Activated naive CD4-positive, alpha-beta T cell treated with Interleukin-2 at 50 U/mL for 16 hours (primary cell): ENCODE measurements at places on chromosomes 5 and 9.

DNA sequence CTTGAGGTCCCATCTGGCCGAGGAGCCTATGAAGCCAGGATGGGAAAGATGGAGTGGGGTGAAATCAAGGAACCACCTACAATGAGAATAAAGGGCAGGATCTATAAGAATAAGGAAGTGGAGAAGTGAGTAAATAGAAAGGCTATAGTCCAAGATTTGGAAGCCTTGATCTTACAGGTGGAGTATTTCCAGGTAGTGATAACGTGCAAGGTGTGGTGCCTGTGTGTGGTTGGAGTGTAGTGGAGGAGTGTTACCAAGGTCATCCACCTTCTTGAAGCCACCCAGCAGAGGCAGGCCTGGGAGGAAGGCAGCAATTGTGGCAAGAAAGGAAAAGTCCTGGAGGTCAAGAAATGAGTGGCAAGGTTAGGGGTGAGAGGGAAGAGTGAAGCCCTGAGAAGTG lies 72.9 kb downstream of the IQGAP2 start:
- DNase-seq = no peak

GRCh38 chr5:135497971-135498636 lies 37.7 kb downstream of the NEUROG1 start:
- DNase-seq = no peak

GRCh38 chr9:34452568-34452967 lies 5.8 kb downstream of the FAM219A start:
- no peak for DNase-seq

- DNase-seq = no peak
Measured at GRCh38 chr5:150575745-150576448, 64.6 kb upstream of the SYNPO start.

DNA sequence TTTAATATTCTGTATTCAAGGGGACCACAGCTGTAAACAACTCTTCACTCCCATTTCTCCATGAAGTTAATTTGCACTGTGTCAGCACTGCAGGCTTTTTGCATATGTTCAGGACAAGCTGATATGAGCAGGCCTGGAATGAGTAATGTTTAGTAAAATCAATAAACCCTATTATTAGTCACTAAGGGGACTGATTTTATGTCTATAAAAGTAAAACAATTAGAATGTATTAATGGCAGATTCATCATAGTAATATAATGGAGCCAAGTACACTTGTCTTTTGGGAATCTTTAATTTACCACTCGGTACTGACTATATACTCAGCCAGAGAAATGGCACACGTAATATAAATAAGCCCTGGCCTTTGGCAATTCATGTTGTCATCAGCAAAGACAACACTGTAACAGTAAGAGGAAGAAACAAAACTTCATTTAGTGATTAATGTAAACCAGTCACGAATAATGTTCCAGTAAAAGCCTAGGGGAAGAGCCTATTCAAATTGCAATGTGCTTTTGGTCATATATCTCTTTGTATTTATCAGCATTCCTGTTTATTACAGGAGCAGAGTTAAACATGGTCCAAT lies 111.6 kb downstream of the ZNF608 start:
- no peak for DNase-seq

DNA sequence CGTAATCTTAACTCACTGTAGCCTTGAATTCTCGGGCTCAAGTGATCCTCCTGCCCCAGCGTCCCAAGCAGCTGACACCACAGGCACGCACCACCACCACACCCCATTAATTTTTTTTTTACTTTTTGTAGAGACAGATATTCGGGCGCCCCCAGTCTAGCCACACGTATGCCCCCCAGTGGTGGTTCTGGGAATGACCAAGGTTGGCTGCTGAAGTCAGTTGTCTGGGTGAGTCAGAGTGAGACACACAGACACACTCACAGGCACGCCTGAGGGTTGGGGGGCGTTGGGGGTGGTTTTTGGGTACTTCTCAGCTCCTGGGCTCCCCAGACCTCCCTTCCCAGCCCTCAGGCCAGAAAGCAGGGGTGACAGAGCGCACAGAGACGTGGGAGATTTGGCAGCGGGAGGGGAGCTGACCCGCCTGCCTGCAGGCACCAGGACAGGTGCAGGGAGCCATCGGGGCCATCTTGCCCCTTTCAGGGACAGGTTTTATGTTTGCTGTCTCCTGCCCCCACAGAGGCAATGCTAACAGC lies 4.2 kb upstream of the ENTPD8 start:
- peak; percentile 89 for DNase-seq

- DNase-seq = no peak
Measured at GRCh38 chr5:78317515-78317914, 23.0 kb upstream of the AP3B1 start.

GRCh38 chr5:67541875-67542274 lies 345.3 kb upstream of the CD180 start:
- no peak for DNase-seq

GRCh38 chr5:77850536-77851175 lies 74.5 kb upstream of the TBCA start:
- DNase-seq = no peak

DNA sequence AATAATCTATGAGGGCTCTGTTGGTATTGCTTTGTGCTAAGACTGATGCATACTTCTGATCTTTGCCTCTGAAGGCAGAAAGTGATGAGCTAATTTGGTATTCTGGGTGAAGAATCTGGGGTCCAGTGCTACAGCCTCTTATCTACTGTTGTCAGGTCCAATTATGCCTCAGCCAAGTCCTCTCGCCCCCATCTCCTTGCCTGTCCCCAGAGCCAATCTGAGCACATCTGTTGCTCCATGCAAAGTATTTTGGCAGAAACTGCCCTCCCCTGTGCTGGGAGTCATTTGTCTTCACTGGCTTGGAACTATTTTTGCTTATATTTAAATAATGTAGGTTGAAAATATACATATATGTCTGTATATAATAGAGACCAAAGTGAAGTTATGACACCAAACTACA lies 23.4 kb downstream of the LSM11 start:
- no peak for DNase-seq

DNA sequence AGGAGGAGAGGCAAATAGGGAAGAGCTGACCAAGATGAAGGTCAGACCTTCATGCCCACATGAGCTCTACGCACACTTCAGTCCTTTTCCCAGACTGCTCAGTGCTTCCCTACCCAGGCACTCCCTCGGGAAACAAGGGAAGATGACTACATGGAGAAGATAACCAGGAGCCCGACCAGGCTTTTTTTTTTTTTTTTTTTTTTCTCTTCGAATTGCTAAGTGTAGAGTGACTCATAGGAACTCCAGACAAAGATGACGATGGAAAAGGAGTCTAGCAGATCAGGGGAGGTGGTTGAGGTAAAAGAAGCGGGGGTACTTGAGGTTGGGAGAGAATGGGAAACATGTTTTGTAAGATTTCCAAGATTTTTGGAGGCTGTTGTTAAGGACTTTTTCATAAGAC lies 526.1 kb downstream of the BNC2 start:
- no peak for DNase-seq

DNA sequence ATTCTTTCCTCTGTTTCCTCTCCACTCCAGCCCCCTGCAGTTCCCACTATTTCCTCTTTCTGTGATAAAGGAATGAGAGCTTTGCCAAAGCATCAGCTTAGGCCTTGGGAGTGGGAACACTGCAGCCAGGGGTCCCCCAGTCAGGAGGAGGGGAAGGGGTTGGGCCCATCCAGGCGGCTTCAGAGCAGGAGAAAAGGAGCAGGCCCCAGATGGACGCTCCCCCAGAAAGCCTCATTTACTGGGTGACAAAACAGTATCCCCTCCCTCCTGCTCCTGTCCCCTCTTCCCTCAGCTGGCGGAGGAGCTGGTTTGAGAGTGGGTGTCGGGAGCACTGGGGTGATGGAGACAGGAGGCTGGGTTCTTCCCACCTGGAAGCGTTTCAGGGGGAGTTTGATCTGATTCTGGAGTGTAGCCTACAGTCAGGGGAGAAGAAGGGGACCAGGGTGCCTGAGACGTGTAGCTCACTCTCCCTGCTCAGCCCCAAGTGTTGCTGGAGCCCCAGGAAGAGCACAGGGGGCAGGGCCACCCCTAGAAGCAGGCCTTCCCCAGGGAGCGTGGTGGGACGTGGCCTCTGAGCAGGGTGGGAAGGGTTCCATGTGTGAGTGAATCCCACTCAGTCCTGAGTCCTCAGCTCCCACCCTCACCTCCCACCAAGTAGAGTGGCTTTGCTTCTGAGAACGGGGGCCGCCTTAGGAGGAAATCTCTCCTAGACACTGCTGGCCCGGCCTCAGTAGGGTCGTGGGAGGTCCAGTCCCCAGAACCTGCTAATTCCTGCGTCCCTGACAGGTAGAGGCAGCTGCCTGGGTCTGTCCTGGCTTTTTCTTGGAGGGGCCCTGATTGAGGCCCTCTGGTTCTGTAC lies 173.1 kb downstream of the CACNA1B start:
- no peak for DNase-seq

DNA sequence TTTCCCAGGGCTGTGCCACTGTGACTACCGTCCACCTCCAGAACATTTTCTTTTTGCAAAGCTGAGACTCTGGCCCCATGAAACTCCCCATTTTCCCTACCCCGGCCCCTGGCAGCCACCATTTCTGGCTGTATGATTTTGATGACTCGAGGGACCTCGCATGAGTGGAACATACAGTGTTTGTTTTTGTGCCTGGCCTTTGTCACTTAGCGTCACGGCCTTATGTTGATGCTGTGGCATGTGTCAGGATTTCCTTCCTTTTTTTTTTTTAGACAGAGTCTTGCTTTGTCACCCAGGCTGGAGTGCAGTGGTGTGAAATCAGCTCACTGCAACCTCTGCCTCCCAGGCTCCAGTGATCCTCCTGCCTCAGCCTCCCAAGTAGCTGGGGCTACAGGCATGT lies 42.7 kb downstream of the ASS1 start:
- no peak for DNase-seq

DNA sequence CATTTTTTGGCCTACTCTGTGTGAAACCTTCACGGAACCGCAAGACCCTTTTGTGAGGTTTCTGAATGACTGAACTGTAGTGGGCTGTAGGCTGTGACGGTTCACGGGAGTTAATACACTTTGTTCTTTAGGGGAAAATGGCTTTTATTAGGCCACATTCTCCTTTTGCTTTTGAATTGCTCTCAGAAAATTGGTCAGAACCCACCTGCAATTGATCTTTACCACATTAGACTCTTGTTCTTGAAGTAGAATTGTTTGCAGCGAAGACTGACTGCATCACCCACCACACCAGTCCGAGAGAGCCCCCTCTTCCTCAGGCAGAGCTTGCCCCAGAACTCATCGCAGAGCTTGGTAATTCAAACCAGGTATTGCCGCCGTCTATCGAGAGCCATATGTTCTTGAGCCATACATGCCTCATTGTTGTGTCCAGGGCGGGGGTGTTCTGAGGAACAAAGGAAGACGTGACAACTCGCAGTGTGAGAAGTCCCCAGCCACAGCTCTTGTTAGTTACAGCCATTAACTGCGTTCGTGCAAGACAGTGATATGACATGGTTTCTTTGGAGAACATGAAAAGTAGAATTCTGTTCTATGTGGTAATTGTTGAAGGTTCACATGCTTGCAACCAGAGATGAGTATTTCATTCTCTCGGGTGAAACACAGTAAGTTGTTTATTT lies 166.4 kb upstream of the OTULINL start:
- peak; percentile 42 for DNase-seq

DNA sequence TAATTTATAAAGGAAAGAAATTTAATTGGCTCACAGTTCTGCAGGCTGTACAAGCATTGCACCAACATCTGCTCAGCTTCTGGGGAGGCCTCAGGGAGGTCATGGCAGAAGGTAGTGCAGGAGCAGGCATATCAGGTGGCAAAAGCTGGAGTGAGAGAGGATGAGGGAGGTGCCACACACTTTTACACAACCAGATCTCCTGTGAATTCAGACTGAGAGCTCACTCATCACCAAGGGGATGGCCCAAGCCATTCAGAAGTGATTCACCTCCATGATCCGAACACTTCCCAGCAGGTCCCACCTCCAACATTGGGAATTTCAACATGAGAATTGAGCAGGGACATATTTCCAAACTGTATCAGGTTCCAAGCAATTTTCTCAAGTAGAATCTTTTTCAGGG lies 84.7 kb upstream of the BRINP1 start:
- DNase-seq = no peak

- DNase-seq = no peak
Measured at GRCh38 chr9:14902561-14902960, 7.7 kb downstream of the FREM1 start.

GRCh38 chr5:7714119-7714518 lies 136.8 kb downstream of the CFAP90 start:
- no peak for DNase-seq

DNA sequence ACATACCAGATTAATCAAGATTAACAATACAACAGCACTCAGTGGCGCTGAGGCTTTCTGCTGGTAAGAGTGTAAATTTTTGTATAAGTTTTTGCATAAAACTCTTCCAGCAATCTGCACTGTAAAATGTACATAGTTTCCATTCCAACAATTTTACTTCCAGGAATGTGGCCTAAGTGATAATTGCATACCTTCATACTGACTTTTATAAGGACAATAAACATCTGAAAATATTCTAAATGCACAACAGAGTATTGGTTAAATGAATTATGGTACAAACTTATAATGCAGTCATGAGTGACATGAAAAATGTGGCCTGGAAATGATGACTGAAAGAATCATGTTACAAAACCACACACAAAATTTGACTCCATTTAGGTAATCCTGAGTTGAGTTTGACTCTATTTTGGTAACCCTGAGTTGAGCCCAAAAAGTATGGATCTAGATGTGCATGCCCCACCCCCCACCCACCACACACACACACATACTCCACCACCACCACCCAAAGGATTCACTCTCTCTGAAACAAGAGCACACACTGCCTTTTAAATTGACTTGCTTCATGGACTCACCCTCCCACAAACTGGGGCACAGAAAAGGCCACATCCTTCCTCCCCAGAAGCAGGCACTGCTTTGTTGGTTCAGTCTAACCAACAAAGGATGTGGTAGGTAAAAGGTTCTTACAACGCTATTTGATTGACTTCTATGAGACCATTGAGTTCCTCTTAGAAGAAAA lies 137.6 kb downstream of the SUSD1 start:
- DNase-seq = peak; percentile 70

DNA sequence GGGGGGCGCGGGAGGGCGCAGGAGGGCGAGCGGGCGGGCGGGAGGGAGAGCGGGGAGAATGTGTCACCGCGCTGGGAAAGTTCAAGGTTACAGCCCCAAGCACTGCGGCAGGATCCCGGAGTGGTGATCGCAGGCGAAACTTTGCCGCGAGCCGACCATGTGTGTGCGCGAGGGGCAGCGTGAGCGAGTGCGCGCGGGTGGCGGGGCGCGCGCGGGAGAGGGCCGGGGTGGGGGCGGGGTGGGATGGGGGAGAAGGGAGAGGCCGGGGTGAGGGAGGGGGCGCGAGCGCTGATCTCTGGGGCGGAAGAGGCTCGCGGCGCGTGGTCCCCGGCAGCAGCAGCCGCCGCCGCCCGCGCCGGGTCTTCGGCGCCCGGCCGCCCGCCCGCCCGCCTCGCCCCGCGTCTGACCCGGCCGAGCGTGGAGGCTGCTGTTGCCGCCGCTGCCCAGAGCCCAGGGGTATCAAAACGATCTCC lies at the start of gene NFIB:
TSS of gene NFIB (minus strand) at position 191 of the 473 bp plus-strand sequence. CDS start 630 bp downstream, outside the sequence.
- DNase-seq = no peak
